ENCODE measurements at places on chromosomes 12 and 14.

GRCh38 chr14:89269404-89269803 lies 147.6 kb downstream of the FOXN3 start:
- no peak for DNase-seq

- DNase-seq = no peak
Observed at GRCh38 chr12:74626397-74626796, 88.8 kb downstream of the ATXN7L3B start.

DNA sequence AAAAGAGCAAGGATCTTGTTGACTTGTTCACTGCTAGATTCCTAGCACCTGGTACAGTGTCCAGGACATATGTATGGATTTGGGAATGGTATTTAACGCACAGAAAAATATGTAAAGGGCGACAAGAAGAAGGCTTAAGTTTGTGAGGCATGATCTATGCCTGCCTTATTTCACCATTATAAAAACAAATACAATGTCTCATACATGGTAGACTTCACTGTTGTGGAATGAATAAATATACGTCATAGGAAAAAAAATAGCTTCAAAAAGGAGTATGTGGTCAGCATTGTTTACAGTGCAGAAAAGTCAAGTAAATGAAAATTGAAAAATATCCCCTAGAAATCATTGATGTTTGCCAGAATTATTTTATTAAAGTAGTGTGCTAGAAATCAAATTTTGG lies 30.0 kb downstream of the HCFC2 start:
- no peak for DNase-seq

GRCh38 chr12:125989696-125990095 lies 924.5 kb downstream of the AACS start:
- DNase-seq = no peak

DNA sequence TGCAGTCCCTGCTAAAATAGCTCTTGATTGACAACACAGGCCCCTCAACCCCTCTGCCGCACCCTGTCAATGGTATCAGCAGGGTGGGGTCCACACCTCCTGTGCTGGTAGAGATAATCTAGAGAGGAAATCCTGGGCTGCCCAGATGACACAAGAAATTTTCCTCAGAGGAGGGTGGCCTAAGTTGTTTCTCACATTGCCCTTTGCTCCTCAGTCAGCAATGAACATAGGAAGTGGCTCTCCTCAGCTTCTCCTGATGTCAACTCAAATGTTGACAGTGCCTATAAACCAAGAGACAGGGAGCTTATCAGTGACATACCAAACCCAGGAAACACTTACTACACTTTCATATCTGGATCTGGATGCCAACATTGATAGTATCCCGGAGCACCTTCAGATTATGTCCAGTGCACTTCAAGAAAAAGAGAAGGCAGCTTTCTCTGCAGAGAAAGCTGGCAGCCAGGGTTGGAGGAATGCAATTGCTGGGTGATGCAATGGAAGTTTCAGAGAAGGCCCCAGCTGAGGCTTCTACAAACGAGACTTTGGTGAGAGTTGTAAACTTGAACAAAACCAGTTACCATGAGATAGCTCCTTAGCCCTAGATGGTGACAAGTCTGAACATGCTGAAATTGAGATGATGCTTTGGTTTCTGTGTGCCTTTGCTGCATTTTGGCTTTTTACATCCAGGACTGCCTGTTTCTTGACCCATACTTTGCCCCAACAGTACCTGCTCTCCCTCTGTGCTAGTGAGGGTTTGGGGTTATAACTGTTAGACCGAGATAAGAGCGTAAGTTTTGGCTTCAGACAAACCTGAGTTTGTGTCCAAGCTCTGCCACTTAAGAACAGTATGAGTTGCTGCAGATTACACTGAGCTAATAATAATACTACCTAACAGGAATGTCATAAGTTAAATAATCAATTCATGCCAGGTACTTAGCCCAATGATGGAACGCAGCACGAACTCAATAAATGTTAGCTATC lies 183.5 kb downstream of the NUAK1 start:
- DNase-seq = no peak

GRCh38 chr12:49219417-49220026 lies 30.6 kb upstream of the TUBA1A start:
- DNase-seq = peak; percentile 28

DNA sequence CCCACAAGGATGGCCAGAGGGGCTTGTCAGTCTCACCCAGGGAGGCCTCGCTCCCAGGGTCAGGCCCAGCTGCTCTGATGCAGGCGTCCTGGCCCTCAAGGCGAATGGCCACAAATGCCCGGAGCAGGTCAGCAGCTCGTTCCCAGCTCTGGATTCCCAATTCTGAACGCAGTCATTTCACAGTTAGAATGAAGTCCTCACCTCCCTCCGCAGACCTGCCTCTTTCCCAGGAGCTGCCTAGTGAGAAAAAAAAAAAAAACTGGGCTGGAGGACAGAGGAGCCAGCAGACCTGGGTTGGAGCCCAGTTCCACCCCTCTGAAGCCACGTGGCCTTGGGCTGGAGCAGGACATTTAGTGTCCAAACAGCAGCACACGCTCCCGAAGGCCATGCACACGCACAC lies 62.2 kb upstream of the DIO3 start:
- no peak for DNase-seq

DNA sequence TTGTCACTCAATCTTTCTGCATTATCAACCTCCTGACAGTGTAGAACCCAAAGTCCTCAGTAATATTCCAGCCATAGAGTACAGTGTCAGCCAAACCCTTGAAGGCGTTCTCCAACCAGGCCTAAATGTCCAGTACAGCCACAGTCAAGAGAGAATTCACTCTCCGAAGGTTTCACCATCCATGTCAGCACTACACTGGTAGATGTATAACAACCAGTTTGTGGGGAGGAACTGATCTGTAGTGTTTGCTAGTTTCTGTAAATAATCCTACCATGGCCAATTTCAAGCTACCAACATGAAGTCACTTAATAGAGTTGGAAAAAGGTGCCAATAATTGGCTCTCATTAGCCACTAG lies 456 bp upstream of the MDP1 start:
- no peak for DNase-seq

GRCh38 chr14:22896760-22897159 lies 13.7 kb downstream of the REM2 start:
- no peak for DNase-seq

- no peak for DNase-seq
Observed at GRCh38 chr14:74407801-74408154, 18.2 kb downstream of the SYNDIG1L start.

DNA sequence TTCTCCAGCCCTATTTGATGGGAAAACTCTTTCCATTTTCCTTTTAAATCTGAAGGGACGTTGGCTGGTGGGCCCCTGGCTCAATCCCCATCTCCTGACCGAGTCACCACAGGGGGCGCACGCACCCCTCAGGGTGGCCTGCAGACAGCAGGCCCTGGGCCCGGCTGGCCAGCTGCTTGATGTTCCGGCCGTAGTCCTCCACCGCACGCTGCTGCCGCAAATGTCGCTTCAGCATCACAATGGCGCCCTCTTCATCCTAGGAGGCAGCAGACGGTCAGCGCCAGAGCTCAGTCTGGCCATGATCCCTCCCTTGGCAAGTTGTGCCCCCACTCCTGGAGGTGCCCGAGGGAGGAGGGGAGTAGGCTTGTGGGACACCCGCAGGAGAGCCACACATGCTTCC lies 70.0 kb downstream of the PLEKHG3 start:
- no peak for DNase-seq

DNA sequence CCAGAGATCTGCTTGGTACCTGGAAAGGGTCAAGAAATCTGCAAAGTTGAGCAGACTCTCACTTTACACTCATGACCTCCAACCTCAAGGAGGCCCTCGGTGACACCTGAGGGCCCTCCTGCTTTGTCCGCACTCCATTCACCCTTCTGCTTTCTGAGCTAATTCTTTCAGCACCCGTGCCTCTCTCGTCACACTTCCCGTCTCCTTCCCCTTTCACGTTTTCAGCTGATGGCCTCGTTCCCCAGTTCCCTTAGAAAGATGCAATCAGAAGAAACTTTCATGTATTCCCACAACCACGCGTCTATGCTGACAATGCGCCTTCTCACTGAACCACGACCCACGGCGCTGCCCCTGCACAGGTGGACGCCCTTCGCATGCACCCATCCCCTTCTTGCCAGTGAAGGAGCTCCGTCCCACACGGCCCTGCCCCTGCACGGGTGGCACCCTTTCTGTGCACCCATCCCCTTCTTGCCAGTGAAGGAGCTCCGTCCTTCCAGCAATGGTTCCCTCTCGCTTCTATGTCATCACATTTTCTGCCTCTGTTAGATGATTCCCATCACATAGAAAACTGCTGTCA lies 340.1 kb upstream of the FKBP4 start:
- no peak for DNase-seq

GRCh38 chr14:104108570-104109541 lies 23.4 kb downstream of the ASPG start:
- DNase-seq = no peak

- no peak for DNase-seq
Observed at GRCh38 chr12:117792471-117792870, 176.3 kb downstream of the KSR2 start.

DNA sequence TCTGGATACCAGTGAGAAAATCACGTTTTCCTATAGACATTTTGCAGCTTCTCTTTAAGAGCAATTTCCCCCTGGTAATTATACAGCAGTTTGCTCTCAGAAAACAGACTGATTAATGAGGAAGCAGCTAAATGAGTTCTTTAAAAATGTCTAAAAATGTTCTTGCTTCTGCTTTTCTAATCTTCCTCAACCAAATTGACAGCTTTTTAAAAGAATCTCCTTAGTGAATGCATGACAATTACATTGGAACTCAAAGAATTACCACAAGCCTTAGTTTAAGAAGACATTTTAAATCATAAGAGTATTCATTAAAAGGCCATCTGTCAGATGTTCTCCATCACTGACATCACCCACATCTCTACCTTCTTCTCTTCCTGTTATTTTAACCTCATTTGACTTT lies 135.8 kb upstream of the PLXNC1 start:
- DNase-seq = no peak

DNA sequence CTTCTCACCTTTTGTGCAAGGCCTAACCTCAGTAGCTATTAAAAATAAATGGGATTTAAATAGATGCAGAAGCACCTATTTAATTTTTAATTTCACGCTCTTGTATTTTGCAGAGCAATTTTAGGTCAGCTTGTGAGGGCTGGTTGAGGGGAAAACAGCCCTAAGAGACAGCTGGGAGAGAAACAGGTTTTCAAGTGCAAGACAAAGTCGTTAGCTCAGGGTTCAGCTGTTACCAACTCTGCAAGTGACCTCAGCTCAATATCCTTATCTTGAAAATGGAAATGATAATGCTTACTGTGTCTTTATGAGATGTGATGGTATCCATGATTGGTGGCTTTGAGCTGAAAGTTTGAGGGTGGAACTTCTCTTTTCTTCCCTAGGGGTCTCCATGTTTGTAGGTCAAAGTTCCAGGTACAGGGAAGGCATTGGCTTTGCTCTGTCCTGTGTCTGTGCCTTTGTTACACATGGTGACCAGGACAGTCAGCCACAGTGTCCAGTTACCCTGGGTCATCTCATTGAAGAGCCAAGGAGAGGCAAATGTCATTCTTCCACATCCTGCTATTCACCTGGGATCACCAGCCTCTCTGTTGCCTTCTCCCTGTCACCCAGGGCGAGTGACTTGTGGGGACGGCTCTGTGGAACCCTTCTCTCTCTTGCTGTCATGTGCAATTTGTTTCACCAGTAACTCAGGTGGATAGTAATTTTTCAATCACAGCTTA lies 100.3 kb downstream of the SAMD4A start:
- DNase-seq = no peak

GRCh38 chr14:78836777-78837176 lies 666.6 kb downstream of the NRXN3 start:
- DNase-seq = peak; percentile 14

Measured in NCI-H226 (cell line).